EL (cell line): ENCODE measurements at places on chromosomes 5 and 9.

- DNase-seq = no peak
Observed at GRCh38 chr5:60503771-60504170, 196.2 kb downstream of the DEPDC1B start.

GRCh38 chr5:93636837-93637236 lies 53.8 kb downstream of the NR2F1 start:
- no peak for DNase-seq

DNA sequence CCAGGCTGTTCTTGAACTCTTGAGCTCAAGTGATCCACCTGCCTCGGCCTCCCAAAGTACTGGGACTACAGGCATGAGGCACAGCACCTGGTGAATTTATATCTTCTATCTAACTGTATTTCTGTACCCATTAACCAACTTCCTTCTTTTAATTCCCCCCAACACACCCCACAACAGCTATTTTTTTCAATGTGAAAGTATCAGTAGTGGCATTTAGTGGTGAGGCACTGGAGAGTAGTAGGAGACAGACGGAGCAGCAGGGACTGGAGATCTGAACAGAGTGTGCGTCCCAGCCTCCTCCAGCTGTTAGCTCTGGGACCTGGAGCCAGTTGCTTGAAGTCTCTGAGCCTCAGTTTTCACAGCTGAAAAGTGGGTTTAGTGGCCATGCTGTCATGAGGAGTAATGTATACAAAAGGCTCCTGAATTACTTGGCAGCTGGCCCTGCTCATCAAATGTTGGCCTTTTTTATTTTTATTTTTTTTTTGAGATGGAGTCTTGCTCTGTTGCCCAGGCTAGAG lies 11.0 kb upstream of the EEIG1 start:
- no peak for DNase-seq

- no peak for DNase-seq
Observed at GRCh38 chr9:128940271-128940921, 7.0 kb downstream of the DOLK start.

GRCh38 chr5:172765766-172766286 lies 5.2 kb downstream of the DUSP1 start:
- DNase-seq = no peak

DNA sequence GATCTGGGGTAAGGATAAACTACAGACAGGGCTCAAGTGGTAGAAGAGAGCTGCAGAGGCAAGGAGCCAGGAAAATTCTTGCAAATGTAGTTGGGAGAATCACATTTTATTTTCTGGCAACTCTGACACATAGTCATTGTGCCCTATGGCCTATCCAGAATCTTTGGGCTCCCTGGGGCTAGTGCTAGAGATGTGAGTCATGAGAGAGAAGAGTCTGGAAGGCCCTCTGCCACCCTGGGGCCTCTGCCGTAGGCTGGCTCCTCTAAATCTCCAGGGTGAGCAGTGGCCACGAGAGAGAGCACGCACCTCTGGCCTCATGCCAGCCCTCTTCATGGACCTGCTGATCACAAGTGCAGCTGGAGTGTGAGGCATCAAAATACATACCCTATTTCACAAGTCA lies 74.3 kb upstream of the SSBP2 start:
- peak; percentile 96 for DNase-seq

DNA sequence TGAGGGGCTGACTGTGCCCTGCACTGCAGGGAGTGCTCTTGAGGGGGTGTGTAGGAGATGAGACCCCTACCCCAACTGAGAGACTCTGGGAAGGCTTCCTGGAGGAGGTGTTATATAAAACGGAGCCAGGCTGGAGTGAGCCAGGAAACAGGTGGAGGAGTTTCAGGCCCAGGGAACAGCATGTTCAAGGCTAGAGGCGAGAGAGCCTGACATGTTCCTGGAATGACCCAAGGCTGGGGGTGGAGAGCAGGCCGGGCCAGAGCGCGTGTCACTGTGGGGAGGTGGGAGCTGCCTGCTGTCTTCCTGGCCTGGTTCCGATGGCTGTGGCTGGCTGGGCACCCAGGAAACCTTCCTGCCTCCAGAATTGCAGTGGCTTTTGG lies 48.7 kb downstream of the RXRA start:
- no peak for DNase-seq

- DNase-seq = no peak
Observed at GRCh38 chr5:175123542-175123941, 320.4 kb downstream of the DRD1 start.

DNA sequence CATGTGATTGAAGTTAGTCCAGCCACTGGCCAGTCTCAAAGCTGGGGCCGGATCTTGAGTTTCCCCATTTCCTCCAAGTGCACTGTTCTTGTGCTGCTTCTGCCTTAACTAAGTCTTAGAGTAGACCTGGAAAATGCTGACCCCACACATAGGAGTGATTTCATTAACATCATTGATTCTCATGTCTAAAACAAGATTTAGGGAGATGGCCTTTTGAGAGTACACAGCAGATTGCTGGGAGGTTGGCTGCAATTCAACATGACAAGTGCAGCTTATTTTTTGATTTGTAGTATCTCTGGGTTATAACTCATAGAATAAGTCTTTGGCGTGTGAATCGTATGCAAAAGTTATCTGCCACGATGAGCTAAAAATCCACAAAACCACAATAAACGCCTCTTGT lies 131.0 kb downstream of the CMYA5 start:
- DNase-seq = no peak

DNA sequence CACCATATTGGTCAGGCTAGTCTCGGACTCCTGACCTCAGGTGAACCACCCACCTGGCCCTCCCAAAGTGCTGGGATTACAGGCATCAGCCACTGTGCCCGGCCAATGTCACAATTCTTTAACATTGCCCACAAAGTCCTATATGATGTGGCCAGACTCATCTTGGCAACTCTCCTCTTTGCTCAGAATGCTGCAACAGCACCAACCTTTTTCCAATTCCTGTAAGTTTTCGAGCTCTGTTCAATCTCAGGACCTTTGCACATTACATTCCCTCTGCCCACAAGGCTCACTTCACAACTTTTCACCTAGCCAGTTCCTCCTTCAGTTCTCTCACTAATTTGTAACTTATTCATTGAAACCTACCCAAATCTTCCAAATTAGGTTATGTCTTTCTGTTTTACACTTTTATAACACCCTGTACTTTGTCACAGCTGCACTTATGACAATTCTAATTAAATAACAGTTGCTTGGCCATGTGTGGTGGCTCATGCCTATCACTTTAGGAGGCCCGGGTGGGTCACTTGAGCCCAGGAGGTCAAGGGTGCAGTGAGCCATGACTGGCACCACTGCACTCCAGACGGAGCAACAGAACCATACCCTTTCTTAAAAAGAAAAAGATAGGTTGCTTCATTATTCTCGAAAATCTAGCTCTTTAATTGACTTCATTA lies 30.9 kb upstream of the GLDC start:
- no peak for DNase-seq

GRCh38 chr9:129381481-129381957 lies 203.5 kb upstream of the IER5L start:
- DNase-seq = no peak

- DNase-seq = no peak
Observed at GRCh38 chr5:168227973-168228615, 63.4 kb upstream of the WWC1 start.

DNA sequence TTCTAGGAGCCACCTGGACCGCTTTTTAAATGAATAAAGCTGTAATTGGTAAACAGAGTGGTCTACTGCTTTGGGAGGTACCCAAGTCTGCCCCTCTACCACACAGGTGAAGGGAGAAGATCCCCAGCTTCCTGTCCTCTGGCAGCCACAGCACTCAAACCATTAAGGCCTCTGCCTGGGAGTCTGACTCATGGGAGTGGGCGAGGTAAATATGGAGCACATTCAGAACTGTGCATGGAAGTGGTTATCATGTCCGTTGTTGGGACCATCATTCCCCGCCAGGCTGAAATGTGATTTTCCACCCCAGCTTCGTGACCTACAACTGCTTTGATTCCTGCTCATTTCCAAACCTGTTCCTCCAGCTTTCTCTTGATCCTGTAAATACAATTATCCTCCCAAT lies 59.5 kb upstream of the ALDH1B1 start:
- peak; percentile 16 for DNase-seq

GRCh38 chr9:87944682-87945081 lies 26.9 kb downstream of the SPATA31C1 start:
- DNase-seq = no peak

- DNase-seq = peak; percentile 19
Observed at GRCh38 chr5:131262953-131263541, 806 bp upstream of the CDC42SE2 start.

DNA sequence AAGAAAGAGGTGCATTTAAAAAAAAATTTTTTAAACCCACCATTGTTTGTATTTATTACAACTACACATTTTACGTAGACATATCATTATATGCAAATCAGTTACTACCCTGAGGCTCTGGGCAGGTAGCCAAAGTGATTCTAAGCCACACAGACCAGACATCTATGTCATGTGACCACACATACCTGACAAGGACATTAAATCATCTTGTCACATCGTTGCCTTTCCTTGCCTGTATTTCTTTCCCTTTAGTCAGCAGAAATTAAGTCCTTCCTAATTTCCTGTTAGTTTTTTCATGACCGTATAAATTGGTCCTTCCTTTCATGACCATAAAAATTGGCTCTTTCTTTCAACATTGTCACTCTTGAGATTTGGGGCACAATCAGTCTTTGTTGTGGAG lies 134.2 kb upstream of the MARCHF11 start:
- DNase-seq = no peak

- DNase-seq = no peak
Observed at GRCh38 chr9:127794001-127794791, 8.4 kb downstream of the CDK9 start.

DNA sequence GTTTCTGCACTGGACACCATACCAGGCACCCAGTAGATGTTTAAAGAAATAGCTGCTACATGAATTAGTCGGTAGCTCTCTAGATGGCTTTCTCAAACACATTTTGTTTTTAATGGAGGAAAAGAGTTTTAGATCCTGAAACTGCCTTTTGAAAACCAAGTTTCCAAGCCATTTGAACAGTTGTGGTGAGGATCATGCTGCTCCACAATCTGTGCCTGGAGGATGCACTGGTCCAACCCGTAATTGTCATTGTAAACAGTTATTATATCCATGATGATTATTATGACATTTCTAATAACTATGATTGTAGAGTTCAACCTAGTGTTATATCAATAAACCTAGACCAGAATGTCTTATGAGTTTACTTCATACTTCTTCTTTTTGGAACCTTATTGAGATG lies 35.9 kb upstream of the ZFAND5 start:
- no peak for DNase-seq

- peak; percentile 31 for DNase-seq
Observed at GRCh38 chr9:4923580-4924544, 61.2 kb upstream of the JAK2 start.
